ENCODE measurements at places on chromosomes 11 and 22.

- no peak for DNase-seq
Measured at GRCh38 chr11:102287964-102288724, 29.1 kb upstream of the BIRC3 start.

DNA sequence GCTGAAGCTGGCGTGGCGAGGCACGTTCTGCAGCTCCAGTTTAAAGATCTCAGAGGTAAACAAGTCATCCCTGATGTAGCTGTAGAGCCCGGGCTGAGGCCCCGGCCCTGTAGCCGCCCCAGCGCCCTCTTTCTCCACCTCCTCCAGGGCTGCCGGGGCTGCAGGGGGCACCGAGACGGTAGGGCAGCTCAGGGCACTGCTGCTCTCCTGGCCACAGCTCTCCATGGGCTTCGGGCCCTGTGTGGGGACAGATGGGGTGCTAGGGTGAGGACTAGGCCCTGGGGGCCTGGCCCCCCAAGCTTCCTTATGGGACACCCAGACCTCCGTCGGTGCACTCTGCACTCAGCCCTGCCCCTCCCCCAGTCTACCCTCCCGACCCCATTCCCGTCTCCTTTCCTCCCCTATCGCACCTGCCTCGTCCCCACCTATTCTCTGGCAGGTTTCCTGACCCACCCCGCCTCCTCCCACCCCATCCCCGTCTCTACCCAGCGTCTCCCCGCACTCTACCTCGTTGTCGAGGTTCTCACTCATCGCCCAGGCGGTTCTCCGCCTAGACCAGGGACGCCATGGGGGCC lies 559 bp downstream of the RANBP1 start:
- no peak for DNase-seq

GRCh38 chr11:128694618-128695481 lies 978 bp downstream of the FLI1 start:
- DNase-seq: no peak

DNA sequence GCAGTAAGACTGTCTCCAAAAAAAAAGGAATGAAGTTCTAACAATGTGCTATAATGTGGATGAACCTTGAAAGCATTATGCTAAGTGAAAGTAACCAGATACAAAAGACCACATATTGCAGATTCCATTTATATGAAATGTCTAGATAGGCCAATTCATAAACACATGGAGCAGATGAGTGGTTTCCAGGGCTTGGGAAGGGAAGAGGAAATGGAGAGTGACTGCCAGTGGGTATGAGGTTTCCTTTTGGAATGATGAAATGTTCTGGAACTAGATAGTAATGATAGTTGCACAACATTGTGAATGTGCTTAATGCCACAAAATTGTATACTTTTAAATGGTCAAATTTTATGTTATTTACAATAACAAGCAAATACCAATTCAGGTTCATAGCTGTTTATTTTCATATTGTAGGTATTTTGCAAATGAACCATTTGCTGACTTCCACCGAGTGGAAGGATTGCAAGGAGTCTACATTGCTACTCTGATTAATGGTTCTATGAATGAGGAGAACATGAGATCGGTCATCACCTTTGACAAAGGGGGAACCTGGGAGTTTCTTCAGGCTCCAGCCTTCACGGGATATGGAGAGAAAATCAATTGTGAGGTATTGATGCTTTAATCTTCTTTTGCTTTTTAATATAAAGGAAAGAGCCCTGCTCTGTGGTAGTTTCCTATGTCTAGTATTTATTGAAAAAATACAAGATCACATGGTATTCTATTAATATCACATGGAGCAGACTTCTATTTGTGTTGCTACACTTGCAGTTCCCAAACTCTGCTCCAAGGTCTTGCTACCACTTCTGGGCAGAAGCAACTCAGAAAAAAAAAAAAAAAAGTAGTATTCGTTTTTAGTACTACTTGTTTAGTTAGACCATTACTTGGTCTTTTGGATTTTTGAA lies 67.7 kb upstream of the SORL1-AS1 start:
- no peak for DNase-seq

- no peak for DNase-seq
Measured at GRCh38 chr11:63804259-63804658, 9.0 kb upstream of the SPINDOC start.

DNA sequence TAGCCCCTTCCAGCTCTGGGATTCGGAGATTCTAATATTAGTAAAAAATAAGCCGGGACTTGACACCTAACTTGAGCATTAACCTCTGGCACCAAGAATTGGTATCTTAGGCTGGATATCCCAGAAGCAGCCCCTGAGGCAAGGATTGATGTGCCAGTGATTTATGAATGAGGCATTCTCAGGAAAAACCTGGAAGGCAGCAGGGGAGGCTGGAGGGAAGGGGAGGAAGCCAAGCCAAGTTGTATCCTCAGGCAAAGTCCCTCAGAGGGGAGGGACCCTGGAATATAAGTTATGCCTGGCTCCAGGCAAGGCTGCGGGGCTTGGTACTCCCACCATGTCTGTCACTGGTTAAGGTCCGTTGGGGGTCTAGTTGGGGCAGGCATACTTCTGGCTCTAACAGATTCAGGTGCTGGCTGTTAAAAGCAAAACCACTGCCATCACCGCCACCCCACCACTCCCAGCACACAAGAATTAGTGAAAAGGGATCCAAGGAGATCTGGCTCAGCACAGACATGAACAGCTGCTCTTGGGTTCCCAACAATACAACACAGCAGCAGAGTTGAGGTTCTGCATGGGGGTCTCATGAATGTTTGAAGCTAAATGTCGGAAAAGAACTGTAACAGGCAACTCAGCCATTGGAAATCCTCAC lies 29.8 kb downstream of the LMO2 start:
- no peak for DNase-seq

DNA sequence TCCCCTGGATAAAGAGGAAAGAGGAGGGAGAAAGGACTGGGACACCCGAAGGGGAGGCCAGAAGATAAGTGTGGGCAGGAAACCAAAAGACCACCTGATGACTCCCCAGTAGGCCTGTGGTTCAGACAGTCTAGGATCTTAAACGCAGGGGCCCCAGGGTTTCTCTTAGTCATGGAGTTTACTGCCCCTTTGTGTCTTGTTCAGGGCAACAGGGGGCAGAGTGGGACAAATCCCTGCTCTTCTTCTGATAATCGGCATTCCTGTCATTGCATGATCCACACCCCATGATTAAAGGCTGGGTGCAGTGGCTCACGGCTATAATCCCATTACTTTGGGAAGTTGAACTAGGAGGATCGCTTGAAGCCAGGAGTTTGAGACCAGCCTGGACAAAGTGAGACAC lies 4.7 kb upstream of the TMPRSS13 start:
- DNase-seq: no peak

GRCh38 chr11:3189886-3190583 lies 24.9 kb upstream of the OSBPL5 start:
- no peak for DNase-seq

DNA sequence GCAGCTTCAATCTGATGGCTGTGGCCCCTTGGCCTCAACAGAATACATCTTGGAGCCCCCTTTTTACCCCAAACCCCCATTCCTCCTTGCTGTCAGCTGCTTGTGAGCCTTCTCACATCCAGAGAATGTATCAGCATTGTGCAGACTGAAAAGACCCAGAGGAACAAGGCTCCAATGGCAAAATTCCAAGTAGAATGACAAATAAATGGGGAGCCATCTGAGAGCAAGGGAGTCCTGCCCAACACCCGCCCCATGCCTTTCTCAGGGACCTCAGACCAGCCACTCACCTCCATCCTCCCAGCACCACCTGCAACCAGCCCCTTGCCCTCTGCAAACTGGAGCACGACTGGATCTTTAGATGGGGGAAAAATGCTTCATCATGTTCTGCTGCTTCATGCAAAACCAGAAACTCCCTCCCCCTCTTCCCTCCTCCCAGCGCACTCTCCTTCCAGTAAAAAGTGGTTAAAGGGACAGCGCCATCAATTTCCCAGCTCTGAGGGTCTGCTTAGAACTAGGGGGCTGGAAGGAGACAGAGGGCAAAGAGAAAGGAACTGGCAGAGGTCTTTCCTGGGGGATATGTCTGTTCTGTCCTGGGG lies 2.2 kb upstream of the NEFH start:
- no peak for DNase-seq

- no peak for DNase-seq
Measured at GRCh38 chr22:44661070-44661469, 40.9 kb upstream of the PRR5 start.

DNA sequence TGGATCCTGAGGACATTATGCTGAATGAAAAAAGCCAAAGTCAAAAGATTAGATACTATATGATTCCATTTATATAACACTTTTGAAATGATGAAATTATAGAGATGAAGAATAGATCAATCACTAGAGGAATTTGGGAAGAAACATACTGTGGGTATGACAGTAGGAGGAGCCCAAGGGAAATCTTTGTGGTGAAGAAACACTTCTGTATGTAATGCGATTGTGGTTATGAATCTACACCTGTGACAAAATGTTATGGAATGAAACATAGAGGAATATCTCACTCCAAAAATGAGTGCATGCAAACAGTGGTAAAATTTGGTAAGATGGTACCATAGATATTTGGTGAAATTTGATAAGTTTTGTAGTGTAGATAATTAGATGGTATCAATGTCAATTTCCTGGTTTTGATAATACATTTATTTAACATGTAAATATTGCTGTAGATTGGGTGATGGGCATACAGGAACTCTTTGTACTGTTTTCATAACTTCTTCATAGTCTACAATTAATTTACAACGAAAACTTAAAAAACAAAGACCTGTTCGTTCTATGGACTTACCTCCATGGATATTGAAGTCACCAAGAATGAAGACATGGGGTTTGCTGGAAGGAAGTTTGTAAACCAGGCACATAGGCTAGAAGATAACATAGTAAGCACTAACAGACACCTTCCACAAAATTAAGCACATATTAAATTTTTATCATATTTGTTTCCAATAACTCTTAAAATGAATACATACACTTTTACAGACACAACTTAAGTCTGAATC lies 11.5 kb downstream of the MRGPRX1 start:
- DNase-seq: no peak

DNA sequence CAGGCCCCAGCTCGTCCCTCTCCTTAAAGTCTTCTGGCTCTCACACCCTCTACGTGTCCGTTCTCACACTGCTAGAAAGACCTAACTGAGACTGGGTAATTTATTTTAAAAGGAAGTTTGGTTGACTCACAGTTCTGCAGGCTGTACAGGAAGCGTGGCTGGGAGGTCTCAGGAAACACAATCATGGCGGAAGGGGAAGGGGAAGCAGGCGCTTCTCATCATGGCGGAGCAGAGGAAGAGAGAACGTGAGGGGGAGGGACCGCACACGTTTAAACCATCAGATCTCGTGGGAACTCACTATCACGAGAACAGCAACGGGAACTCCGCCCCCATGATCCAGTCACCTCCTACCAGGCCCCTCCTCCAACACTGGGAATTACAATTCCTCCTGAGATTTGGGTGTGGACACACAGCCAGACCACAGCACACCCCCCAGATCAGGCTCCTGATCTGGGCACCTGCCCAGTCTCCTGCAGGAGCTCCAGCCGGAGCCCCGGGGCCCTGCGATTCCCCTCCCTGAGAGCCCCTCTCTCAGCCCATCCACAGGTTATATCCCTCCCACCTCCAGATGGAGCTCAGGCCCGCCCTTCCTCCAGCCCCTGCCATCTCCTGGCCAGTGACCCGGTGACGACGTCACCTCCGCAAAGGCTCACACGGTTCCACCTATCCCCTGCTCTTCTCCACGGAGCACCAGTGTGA lies 170.2 kb downstream of the BRD1 start:
- peak; percentile 36 for DNase-seq

DNA sequence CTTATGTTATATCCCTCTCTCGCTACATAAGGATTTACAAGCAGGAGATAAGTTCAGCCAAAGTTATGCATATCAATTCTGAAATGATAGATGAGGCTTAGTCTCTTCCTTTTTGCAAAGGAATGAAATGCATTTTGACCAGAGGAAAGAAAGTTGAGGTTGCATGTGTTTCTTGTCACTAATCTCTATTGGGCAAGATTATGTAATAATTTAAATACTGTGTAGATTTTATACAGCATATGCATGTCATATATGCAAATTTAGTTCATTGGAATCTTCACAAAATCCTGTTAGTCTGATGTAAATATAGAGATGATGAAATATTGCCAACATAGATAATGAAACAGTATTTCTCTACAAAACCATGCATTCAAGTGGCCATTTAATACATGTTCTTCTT lies 858.7 kb upstream of the RAG2 start:
- DNase-seq: no peak

- no peak for DNase-seq
Measured at GRCh38 chr22:47654922-47655491, 892.6 kb downstream of the TBC1D22A start.

DNA sequence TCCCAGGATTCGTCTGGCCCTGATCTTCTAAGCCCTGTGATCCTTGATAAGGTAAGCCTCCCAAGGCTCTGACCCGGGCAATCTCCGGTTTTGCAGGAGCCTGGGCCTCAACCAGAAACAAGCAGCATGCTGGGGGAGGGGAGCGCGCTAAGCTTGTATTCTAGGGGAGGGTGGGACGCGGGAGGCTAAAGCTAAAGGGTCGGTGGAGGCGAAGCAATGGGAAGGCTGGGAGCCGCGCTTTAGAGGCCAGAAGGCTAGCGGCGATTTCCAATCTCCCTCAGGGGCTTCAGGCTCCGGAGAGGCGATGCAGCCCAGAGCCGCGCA lies 753 bp downstream of the PTPN5 start:
- DNase-seq: no peak

DNA sequence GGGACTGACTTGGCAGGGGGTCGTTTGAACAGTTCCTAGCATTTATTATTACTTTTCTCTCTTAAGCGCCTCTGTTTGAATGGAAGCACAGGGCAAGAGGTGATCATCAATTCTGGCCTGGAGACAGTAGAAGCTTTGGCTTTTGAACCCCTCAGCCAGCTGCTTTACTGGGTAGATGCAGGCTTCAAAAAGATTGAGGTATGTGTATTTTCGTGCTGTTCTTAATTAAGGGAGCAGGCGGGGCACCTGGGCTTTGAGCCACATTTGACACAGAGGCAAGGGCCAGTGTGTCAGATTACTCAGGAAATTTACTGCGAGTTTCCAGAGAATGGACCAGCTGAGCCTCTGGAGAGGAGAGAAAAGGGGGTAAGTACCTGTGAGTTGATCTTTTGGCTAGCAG lies 102.4 kb upstream of the SORL1-AS1 start:
- no peak for DNase-seq

DNA sequence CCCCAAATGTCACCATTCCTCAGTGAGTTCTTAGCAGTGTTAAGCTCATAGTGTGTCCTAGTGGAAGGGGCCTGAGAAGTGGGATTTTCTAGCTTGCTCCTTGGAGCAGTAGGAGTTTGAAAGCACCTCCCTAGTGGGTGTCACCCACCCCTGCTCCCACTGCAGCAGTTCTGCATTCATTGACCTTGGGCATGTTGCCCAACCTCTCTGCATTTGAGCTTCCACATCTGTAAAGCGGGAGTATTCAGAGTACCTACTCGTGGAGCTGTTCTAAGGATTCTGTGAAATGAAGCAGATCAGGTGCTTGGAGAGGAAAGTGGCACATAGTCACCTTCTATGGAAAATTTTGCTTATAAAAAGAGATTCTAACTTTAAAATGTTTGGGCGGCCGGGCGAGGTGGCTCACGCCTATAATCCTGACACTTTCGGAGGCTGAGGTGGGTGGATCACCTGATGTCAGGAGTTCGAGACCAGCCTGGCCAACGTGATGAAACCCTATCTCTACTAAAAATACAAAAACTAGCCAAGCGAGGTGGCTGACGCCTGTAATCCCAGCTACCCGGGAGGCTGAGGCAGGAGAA lies 16.9 kb downstream of the LMO2 start:
- no peak for DNase-seq

All from central memory CD8-positive, alpha-beta T cell (primary cell).